Left lung (tissue), 14 donors: ENCODE measurements at places on chromosomes 2 and 18.
A peak's percentile ranks its signal among the peaks of the same experiment; 100 is the strongest.

DNA sequence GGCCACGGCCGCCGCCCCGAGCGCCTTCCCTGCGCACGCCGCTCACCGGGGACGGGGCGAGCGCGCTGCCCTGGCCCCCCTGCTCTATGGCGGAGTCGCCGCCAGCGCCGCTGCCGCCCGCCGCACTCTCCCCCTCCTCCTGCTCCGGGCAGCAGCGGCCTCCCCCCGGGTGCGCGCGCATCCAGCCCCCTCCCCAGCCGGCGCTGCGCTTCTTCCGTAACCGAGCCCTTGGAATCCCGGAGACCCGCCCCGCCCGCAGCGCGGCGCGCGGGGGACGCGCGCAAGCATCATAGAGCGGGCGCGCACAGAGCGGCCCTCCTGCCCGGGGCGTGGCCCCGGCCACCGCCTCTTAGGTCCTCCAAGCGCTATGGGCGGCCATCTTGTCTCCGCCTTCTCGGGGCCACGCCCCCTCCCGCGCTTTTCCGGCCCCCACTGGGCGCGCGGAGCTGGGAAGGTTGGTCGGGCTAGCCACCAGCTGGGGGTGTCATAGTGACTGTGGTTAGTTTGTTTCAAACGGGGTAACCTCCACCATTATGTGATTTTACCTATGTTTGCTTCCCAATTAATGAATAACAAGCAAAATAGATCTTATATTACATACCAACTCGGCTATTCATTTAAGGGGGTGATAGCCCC is at the start of gene MBD2:
TSS of gene MBD2 (minus strand) at position 291 of the 636 bp plus-strand sequence. CDS start at position 181, 110 bp downstream.
- DNase-seq, result peak; percentile 93

GRCh38 chr2:106530866-106531265 is 43.7 kb downstream of the CD8B2 start:
- no peak for DNase-seq

- DNase-seq, result peak; percentile 30
These were observed 643 bp downstream of the PLCL1 start for GRCh38 chr2:197804758-197805714.

DNA sequence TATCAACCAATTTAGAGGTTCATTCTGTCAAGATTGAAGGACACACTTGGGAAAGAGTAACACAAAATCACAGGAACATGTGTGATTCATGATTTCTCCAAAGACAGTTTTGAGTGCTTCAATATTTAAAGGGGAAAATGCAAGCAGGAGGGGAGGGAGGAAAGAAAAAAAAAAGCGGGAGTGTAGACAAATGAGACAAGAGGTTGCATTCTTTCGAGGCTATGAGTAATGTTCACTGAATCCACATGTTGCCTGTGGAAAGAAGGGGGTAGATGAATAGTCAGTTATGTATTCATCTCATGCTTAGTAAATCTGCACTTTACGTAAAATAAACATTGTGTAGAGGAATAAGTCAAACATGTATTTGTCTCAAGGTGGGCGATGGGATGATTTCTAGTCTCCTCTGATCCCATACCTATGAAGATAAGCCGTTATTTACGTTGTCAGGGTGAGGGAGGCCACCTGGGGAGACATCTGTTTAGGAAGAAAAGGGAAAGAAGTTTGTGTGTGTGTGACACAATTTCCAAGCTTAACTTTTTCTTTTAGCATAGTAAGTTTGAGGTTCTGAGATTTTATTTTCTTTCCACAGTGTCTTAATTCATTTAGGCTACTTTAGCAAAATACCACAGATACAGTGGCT is 211.0 kb upstream of the ZC3H15 start:
- DNase-seq, result no peak

- no peak for DNase-seq
These were observed 59.4 kb downstream of the ANKRD44 start for GRCh38 chr2:197251163-197251562.

DNA sequence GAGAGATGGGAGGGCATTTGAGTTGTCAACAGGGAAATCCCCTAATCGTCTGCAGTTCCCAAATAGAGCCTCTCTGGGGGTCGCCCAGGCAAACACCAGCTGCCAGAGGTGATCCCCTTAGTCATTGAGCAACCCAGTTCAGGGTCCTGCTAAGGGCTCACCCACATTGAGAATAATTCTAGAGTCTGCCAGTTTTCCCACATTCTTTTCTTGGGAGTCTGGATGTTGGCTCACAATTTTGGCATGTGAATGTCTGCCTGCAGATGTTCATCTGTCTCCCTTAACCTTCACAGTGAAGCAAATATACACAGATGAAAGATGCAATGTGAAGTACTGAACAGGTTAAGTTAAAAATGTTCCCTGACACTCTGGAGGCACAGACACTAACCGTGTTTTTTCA is 11.4 kb upstream of the SMIM21 start:
- DNase-seq, result no peak

DNA sequence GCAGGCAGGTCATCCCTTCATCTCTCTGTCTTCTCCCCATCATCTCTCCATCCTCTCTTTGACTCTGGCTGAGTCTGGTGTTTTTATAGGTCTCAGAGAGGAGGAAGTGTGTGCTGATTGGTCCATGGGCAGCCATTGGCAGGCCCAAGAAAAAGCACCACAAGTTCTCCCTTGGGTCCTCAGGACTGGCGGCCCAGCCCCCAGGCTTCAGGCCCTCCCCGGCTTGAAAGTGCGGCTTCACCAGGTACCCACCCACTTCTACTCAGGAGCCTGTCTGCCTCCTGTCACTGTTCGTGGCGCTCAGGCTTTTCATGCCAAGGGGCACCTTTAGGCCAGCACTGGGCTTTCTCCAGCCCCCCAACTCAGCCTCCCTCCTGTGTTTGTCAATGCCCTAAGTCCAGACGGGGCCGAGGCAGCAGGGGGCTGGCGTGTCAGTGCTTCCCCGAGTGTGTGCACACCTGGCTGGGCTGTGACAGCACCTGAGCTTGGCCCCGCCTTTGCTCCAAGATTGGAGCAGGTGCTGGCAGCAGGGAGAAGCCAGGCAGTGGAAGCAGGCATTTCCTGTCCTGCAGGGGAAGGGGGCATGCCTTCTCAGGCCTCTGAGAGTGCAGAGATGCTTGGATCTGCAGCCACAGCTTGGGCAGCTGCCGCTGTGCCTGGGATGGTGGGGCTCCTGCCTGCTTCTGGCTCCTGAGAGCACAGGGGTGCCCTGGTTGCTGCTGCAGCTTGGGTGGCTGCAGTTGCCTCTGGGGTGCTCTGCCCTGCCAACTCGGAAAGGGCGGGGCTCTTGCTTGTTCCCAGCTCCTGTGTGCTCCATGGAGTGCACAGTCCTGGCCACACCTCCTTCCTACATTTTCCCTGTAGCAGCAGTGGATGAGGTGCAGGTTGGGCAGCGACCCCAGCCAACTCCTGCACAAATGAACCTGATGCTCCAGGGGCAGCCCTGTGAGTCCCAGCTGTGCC is 34.1 kb downstream of the FBXO48 start:
- DNase-seq, result no peak

- no peak for DNase-seq
These were observed 593.7 kb upstream of the CHAC2 start for GRCh38 chr2:53173698-53174455.

GRCh38 chr2:56267415-56267788 is 83.6 kb downstream of the CCDC85A start:
- DNase-seq, result no peak

GRCh38 chr2:172049567-172050120 is 35.7 kb upstream of the DLX1 start:
- DNase-seq, result no peak

GRCh38 chr2:85326406-85327159 is 1.2 kb downstream of the TGOLN2 start:
- DNase-seq, result no peak

GRCh38 chr2:233244818-233245217 is 6.7 kb upstream of the ATG16L1 start:
- DNase-seq, result no peak

DNA sequence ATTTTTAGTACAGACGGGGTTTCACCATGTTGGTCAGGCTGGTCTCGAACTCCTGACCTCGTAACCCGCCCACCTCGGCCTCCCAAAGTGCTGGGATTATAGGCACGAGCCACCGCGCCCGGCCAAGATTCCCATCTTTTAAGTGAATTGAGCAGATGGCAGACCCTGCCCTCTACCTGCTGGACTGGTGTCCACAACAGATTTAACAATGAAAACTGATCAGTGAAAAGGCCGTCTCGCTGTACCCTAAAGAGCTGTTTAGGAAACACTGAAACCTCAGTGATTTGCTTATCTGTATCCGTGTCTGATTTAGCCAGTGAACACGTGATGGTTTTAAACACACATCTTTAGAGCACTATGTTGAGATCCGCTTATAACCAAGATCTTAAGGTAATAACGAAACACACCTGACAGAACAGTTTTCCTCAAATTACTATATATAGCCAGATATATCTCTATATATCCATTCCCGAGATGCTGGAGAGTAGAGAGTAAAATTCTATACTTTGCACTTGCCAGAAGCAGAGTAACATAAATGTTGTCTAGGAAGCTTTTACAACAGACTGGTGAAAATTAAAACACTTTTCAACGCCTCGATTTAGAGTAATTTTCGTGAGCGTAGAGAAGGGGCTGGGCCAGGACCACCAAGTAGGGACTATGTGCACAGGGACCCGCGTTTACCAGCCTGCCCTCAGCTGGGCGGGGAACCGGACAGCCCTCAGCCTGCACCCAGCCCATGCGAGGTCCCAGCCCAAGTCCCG is 594 bp downstream of the FAM161A start:
- DNase-seq, result no peak

DNA sequence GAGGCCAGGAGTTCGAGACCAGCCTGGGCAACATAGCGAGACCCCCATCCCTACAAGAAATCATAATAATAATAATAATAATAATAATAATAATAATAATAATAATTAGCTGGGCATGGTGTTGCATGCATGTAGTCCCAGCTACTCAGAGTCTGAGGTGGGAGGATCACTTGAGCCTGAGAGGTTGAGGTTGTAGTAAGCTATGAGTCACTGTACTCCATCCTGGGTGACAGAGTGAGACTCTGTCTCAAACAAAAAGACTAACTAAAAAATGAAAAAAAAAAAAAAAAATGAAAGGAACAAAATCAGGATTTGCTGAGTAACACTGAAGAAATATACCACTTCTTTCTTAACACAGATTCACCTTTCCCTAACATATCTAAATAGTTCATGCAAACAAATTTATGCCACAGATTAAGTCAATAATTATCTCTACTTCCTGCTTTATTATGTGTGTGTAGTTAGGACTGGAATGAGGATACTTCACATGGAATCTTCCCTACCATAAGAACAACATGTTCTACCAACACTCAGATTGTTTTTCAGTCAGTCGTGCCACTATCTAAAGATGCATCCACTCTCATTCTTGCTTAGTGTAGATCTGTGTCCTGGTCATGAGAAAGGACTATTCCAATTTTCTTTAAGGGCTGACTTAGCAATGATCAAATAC is 928.7 kb downstream of the SLC4A3 start:
- no peak for DNase-seq

- DNase-seq, result no peak
These were observed 50.8 kb upstream of the CWC22 start for GRCh38 chr2:180057706-180058412.

- DNase-seq, result no peak
These were observed 171.3 kb downstream of the CDH7 start for GRCh38 chr18:65922103-65922502.

GRCh38 chr18:46418663-46419260 is 238.3 kb downstream of the LOXHD1 start:
- DNase-seq, result no peak

- peak; percentile 29 for DNase-seq
These were observed 64.9 kb downstream of the EIPR1 start for GRCh38 chr2:3312576-3313345.

DNA sequence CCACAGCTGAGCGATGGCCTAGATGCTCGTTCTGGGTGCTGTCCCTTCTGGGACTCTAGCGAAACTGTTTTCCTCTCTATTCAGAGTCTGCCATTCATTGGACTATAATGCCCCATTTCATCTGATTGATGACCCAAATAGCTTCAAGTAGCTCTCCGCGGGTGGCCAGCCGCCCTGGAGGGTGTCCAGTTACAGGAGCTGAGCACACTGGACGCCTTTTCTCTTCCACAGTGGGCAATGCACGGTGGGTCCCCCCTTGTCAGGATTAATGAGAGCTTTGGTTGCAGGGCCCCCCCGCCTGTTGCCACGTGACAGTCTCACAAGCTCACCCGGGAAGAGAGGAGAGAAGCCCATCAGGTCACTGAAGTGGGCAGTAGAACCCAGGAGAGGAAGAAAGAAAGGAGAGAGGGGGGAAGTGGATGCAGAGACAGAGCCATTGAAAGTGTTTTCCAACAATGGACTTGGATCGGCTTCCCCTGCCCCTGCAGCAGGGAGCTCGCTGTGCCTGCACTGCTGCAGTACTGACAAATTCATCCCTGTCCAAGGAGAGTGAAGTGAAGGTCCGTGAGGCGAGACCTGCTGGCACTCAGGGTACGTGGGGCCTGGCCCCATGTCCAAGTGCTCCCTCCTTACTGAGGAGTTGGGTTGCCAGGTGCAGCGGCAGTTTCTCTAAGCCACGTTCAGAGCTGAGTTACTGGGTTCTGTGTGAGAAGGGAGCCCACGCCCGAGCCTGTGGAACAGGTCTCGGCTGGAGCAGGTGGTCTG is 44.8 kb downstream of the DIPK1C start:
- no peak for DNase-seq

GRCh38 chr2:176115883-176116813 is at the start of gene HOXD10:
Gene HOXD10 (plus strand): TSS chr2:176116778. CDS start chr2:176116834, 56 bp downstream.
- DNase-seq, result no peak

GRCh38 chr2:238784671-238785527 is 63.0 kb upstream of the TWIST2 start:
- DNase-seq, result no peak

DNA sequence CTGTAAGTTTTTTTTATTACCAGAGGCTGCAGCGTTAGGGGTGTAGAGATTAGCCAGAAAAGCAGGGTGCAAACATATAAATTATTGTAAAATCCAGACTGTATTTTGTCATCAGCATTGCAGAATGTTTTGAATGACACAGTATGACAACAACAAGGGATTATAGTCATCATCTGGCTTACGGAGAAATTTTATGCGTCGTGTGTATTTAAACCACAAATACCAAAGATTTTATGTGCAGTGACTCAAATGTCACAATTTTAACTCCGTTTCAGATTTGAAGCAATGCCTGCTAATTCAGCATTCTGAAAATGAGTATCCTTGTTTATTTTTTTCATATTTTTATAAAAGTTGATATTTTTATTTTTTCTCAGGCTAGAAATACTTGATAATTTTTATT is 19.4 kb upstream of the TMX3 start:
- no peak for DNase-seq

- no peak for DNase-seq
These were observed 123.4 kb upstream of the CDH20 start for GRCh38 chr18:61209801-61210200.

DNA sequence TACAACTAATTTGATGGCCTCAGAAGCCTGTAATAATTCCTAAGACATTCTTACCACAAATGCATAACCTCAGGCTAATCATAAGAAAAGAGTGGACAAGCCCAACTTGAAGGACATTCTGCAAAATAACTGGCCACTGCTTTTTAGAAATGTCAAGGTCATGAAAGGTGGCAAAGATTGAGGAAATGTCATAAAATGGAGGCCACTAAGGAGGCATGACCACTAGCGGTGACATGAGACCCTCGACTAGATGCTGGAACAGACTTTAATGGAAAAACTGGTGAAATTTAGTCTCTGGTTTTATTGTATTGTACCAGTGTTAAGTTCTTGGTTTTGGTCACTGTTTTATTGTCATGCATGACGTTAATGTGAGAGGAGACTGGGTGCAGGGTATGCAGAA is 78.6 kb downstream of the SP3 start:
- no peak for DNase-seq
